HT1080 (cell line): ENCODE measurements at places on chromosomes 2 and 18. TPM values are rescaled to one million over a fixed set of nuclear protein-coding genes. Genes with fewer than 3 reads are reported as not detected.

- no peak for DNase-seq
These were observed 366.4 kb downstream of the ZNF521 start for GRCh38 chr18:24985586-24985985.

- no peak for DNase-seq
These were observed 37.0 kb downstream of the CTIF start for GRCh38 chr18:48575658-48576456.

GRCh38 chr2:179273461-179273962 is 8.9 kb upstream of the SESTD1 start:
- no peak for DNase-seq

DNA sequence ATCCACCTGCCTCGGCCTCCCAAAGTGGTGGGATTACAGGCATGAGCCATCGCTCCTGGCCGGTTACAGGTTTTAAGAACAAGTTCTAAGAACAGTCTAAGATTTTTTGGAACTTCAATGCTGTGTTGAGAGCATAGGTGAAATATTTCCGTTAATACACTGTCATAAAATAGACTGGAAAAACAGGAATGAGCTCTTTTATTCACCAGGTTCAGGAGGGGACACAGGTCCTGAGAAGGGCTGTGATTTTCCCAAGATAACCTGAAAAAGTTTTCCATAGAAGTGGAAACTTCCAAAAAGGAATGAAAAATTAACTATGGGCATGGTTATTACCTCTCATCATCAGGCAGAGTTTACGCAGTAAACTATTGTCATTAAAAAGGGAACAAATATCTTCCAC is 97.6 kb upstream of the TMEM178A start:
- DNase-seq = no peak

- peak; percentile 36 for DNase-seq
These were observed 38.1 kb upstream of the LBH start for GRCh38 chr2:30193104-30193681.

Gene LIMS3
- total RNA-seq = 4.1 and 6.4 TPM in 2 replicates

Gene PNO1
- total RNA-seq = 33.9 and 35.3 TPM in 2 replicates
